ENCODE measurements at places on chromosomes 4 and X.
A peak's percentile ranks its signal among the peaks of the same experiment; 100 is the strongest.

GRCh38 chrX:23765868-23766267 is 17.1 kb upstream of the SAT1 start:
- DNase-seq, result no peak

- no peak for DNase-seq
These were observed 10.8 kb upstream of the POLA1 start for GRCh38 chrX:24682739-24683432.

DNA sequence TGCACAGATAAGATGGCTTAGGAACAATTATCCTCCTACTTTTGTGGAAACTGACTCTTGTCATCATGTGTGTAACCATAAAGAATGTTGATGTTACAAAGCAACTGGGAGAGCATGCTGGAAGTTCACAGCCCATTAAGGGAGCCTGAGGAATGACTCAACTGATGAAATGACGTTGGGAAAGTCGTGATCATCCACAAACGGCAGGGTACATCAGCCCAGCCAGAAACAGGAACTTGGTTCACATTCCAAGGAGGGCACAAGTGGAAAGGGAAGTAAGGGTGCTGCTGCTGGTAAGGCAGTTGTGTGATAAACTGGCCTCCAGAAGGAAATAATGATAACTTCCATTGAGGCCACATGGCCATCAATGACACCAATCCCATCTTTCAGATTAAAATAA is 6.7 kb downstream of the TEC start:
- DNase-seq, result no peak

GRCh38 chrX:44314259-44314734 is 29.2 kb downstream of the EFHC2 start:
- no peak for DNase-seq

DNA sequence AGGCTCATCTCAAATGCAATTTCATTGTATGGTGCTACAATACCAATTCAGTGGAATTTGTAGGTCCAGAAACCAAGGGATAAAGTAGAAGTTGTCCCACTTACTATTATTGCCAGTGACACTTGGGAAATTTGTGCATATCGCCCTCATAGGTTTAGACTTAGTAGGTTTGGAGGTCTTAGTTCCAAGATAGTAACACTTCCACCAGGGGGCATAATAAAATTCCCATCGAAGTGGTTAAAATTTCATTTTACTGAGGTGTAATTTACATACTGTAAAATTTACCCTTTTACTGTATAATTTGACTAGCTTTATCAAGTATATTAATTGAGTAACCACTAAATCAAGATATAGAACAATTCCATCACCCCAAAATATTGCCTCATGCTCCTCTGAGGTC is 174.6 kb downstream of the INPP4B start:
- DNase-seq, result no peak

- DNase-seq, result no peak
These were observed 59.6 kb upstream of the TAB3 start for GRCh38 chrX:30948626-30949025.

DNA sequence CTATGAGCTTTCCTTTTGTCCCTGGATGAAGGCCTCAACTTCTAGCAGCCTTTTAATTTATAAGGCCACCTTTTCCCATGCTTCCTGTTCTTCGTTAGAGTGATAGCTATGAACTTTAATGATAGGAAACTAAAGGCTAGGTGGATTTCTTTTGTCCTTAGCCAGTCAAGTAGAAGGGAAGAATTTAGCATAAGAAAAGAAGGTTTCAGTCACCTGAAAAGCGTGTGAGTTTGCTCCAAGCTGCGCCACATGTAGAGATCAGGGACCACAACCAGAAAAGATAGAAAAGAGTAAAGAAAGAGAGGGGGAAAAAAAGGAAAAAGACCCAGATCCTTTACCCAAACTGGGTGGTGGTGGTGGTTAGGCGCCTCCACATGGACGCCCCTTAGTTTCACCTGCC is 28.6 kb downstream of the LUZP4 start:
- no peak for DNase-seq

GRCh38 chr4:99077177-99077576 is 11.4 kb downstream of the ADH5 start:
- DNase-seq, result no peak

- no peak for DNase-seq
These were observed 8.1 kb downstream of the SSR4 start for GRCh38 chrX:153802513-153803045.

DNA sequence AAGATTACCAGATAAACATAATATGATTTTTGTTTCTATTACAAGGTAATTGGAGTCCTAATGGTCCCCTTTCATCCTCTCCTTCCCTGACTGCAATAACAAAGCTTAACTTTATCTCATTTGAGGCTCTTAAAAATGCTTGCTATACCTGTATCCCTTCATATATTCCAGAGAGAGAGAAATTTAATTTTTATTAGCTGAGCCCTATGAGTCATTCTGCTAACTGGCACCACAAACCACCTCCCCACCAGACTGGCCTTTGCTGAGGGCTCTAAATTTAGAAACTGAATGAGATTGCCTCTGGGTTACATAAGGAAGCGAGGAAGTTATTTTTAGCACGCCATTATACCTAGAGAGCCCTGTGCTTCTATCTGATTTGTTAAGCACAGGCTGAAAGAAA is 27.4 kb downstream of the CBLL2 start:
- peak; percentile 75 for DNase-seq

GRCh38 chrX:119753639-119754257 is 4.6 kb upstream of the SOWAHD start:
- peak; percentile 23 for DNase-seq

- peak; percentile 57 for DNase-seq
These were observed 487 bp downstream of the TBCK start for GRCh38 chr4:106315476-106315967.

- no peak for DNase-seq
These were observed 38.8 kb downstream of the CLCN3 start for GRCh38 chr4:169658975-169659715.

GRCh38 chrX:69163936-69164741 is 1.1 kb downstream of the PJA1 start:
- DNase-seq, result peak; percentile 16

DNA sequence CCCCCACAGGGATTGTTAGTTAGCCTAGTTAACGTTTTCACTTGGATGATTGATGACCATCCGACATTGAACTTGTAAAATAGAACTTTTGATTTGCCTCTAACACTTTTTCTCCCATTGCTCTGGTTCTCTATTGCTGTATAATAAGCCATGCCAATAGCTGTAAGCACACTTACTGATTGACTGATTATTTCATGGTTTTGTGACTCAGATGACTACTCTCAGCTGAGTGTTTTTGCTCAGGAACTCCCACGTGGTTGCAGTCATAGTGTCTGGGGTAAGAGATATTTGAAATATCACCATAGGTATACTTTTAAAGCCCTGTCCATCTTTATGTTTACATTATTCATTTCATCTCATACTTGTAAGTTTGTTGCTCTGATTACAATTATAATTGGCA is 1285.5 kb downstream of the STIM2 start:
- no peak for DNase-seq

GRCh38 chr4:31374256-31374960 is 654.2 kb downstream of the PCDH7 start:
- no peak for DNase-seq

DNA sequence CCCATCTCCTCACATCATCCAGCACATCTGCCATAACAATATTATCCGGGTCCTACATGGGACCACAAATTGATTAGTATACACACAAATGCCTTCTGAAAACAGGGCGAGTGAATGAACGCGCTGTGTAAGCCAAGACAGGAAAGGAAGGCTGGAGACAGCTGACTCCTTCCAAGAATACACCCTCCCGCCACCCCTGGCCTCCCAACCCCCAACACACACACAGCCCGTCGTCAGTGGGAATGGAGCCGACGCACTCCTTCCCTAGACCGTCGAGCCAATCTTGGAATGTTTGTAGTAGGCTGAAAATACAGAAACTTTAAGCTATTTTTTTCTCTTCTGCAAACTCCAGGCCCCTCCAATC is 319 bp upstream of the MAGEH1 start:
- no peak for DNase-seq

- DNase-seq, result no peak
These were observed 1.7 kb downstream of the SLC25A4 start for GRCh38 chr4:185144601-185145240.

DNA sequence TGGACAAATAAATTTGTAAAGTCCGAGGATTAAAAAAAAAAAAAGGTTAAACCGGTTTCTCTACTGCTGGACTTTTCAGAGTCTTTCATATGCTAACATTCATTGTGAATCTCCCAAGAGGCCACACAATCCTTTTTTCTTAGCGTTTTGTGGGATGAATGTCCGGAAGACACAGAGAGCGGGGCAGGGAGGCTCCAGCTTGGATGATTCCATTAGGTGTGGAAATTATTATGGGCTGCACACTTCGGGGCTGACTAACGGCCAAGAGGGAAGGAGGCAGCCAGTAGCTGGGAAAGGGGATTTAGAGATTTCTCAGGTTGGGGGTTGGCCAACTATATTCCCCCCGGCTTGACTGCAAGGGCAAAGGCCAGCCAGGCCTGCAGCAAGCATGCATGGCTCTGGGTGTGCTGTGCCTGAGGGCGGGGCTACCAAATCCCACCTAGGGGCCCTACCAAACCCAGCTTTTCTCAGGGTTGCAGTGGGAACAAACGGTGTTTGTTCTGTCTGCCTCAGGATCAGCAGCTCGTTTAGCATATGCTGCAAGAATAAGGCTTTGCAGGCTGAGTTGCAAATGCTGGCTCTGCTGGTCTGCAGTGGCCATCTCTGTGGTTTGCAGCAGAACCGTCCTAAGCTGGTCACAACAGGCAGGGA is 28.6 kb downstream of the NYX start:
- DNase-seq, result no peak

DNA sequence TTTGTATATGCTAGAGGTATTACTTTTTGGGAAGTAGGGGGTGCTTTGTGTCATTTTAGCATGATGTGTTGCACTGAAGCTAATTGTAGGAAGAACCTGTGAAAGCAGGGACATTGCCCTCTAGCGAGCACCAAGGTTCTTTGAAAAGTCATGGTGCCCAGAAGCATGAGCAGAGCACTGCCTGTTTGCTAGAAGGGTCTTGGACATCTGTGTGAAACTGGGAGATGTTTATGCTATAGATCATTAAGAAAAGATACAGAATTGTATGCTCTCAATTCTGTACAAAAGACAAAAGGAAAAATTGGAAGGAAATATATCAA is 14.7 kb downstream of the GRPR start:
- DNase-seq, result no peak

DNA sequence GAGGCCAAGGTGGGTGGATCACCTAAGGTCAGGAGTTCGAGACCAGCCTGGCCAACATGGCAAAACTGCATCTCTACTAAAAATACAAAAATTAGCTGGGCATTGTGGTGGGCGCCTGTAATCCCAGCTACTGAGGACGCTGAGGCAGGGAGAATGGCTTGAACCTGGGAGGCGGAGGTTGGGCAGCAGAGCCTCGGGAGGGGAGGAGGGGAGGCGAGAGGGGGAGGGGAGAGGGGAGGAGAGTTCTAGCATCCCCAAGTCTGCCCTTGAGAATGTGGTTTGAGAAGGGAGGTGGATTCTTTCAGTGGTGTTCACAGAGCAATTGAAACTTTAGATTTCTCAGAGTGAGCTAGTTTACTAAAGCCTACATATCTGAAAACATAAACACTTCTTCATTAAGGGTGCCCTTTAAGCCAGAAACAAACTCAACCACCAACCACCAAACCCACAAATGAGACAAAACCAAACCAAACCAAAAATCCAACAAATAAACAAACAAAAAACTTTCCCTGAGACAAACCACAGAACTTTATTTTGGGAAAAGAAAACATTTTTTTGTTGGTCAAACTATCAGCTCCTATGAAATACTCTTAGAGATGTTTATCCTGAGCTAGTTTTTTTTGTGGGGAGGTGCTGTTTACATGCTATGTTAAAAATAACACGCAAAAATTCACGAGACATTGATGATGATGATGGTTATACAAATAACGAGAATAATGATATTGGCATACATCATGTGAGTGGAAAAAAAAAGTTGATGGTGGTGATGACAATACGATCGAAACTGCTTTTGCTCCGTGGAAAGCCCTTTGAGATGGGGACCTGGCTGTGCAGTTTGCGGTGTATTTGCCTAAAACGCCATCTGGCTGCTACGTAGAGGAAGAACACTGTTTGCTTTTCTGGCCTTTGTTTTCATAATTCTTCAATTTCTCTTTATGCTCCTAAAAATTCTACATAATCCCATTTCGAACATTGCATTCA is 98.2 kb upstream of the PRKX start:
- DNase-seq, result peak; percentile 52

GRCh38 chrX:48848847-48849246 is 13.4 kb upstream of the PCSK1N start:
- no peak for DNase-seq

GRCh38 chr4:150547154-150547838 is 34.7 kb upstream of the MAB21L2 start:
- no peak for DNase-seq

GRCh38 chr4:53858744-53859143 is 205.7 kb downstream of the CHIC2 start:
- DNase-seq, result no peak

DNA sequence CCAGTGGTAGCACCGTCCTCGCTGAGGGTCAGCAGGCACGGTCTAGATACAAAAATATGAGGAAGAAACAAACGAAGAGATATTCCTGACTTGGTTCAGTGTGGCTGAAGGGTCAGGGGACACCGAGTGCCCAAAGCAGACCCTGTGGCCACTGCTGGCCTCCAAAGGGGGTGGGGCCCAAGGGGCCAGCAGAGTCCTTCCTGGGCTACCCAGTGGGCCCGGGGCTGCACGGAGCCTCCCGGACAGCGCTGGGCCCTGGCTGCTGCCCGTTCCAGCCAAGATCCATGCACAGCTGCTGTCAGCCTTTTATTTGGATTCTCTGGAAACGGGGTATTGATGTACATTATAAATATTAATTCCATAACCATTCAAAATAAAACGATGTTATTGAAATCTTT is 20.4 kb downstream of the NELFA start:
- no peak for DNase-seq

DNA sequence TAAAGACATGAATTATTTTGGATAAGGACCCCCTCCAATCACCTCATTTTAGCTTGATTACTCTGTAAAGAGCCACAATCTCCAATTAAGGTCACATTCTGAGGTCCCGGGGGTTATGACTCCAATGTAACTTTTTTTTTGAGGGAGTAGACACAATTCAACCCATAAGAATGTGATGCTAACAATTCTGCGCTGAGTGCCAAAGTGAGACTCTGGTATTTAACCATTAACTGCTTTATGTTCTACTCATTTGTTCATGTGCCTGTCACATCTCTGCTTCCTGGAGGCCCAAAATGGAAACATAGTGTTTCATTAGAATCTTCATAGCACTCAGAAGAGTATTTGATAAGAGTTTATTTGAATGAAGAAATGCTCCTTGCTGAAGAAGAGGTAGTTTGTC is 234.8 kb downstream of the CPE start:
- no peak for DNase-seq

Measured in NCI-H1105 treated with DMSO at 0.1 percent for 48 hours (cell line).